Activated T-cell treated with anti-CD3 and anti-CD28 coated beads, Interleukin-2, amount 50 U/mL, for 4 hours (primary cell): ENCODE measurements at places on chromosomes 7 and 10. TPM values are rescaled to one million over a fixed set of nuclear protein-coding genes. Genes with fewer than 3 reads are reported as not detected.
A peak's percentile ranks its signal among the peaks of the same experiment; 100 is the strongest.

DNA sequence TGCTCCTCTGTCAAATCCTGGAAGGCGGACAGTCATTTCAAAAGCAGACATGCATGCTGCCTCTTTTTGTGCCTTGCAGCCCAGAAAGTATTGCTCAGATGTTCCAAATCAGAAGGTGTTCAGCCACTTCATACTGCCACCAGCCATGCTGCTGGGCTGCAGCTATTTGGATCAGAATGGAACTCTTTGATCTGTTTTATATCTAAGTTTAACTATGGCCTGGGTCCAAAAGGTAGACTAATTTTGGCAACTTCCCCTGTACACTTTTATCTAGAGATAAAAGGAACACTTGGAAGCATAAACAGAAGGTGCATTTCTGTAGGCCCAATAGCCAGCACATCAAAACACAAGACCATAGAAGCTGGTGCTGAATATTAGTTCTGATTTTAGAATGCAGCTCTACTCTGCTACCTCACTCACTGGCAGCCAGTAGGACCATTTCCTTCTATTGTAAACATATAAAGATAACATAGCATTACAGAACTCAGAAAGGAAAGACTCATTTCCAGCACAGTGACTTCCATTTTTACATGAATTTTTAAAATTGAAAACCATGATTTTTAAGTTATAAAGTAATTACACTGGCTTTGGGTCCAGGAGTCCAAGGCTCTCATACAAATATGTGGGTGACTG, 143.1 kb upstream of the CAV2 start:
- DNase-seq = no peak

DNA sequence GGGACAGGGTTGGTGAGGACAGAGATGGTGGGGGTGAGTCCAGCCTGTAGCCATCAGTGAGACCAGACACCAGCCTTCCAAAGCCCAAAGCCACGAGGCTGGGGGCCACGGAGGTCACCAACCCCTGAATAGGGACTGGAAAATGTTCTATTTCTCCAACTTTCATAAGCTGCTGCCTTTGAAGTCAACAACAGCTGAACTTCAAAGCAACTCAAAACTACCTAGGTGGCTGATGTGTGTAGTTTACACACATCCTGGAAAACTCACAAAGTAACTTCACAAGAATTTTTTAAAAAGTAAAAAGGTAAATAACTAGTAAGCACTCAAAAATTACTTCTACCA, 88.8 kb downstream of the CHST15 start:
- DNase-seq = no peak

- peak; percentile 49 for DNase-seq
These were observed 167.1 kb upstream of the ADO start for GRCh38 chr10:62637249-62638061.

- DNase-seq = no peak
These were observed 86.2 kb downstream of the SLC16A9 start for GRCh38 chr10:59623133-59624121.

DNA sequence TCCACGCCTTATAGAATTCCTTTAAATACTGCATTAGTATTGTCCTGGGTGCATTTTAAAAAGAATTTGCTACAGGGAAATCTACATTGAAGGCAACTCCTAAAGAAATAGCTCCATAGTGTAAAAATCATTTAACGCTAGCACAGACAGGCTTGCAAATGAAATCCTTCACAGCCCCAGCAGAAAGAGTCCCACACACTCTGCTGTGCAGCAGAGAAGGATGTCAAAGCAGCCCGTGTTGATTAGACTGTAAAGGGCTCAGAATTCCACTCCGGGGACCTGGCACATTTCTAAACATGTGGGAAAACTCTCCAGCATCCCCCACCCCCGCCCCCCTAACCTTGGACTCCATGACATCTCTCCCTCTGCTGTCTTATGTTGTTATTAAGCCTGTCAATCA, 176.8 kb downstream of the CALN1 start:
- DNase-seq = no peak

DNA sequence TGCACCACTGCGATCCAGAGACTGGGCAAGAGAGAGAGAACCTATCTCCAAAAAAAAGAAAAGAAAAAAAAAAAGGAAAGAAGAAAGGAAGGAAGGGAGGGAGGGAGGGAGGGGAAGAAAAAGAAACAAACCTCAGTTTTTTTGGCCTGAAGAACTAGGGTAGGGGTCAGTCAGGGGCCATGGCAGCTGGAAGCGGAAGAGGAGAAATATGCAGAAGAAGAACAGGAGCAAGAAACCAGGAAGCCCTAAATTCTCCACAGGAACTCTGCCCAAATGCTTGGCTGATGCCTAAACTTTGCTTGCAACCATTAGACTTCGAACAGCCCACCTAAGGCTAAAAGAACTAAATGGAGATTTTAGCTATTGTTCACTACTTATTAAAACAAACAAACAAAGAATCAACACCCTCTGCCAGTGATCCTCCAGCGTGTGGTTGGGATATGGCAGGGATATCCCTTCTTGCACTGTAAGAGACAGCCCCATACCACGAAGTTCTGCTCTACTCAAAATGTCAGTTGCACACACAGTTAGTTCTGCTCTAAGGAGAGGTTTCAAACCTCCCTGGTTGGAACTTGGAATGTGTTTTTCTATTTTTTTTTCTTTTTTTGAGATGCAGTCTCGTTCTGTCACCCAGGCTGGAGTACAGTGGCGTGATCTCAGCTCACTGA, 139.5 kb downstream of the FAM107B start:
- no peak for DNase-seq

GRCh38 chr7:96901822-96902445, 103.4 kb upstream of the DLX6 start:
- DNase-seq = no peak

DNA sequence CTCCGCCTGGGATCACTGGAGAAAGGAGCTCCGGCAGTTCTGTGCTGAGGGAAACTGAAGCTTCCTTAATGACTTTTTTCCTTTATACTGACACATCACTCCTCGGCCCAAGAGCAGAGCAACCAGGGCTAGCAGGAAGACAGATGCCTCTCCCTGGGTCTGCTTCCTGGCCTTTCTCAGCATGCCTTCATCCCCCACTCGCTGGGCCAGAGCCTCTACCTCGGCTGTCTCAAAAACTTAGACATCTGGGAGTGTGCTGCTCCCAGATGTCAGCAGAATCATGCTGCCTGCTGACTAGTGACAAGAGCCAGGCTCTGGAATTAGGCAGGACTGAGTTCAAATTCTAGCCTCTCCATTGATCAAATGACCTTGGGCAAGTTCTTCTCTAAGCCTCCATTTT, 24.4 kb upstream of the LRRC4 start:
- no peak for DNase-seq

GRCh38 chr10:132455986-132456847, 59.2 kb downstream of the PWWP2B start:
- DNase-seq = no peak

- DNase-seq = no peak
These were observed 134.3 kb upstream of the PDE1C start for GRCh38 chr7:32204361-32205018.

GRCh38 chr7:129351320-129351719, 82.9 kb upstream of the STRIP2 start:
- no peak for DNase-seq

- no peak for DNase-seq
These were observed 116.9 kb downstream of the CDCA7L start for GRCh38 chr7:21828841-21829240.

The SFTPA1 gene
- total RNA-seq = 3.1 TPM

The CRYGN gene
- not detected for total RNA-seq

- DNase-seq = no peak
These were observed 90.2 kb upstream of the GNA12 start for GRCh38 chr7:2934211-2934731.

- no peak for DNase-seq
These were observed 30.5 kb upstream of the ZC3HAV1L start for GRCh38 chr7:139066315-139066714.

GRCh38 chr7:149196705-149197171, 1.4 kb downstream of the ZNF282 start:
- DNase-seq = no peak

The SORBS1 gene
- total RNA-seq = 0.32 TPM

The CLDN4 gene
- 0.56 TPM for total RNA-seq

- DNase-seq = no peak
These were observed 11.3 kb downstream of the SPAM1 start for GRCh38 chr7:123936388-123936787.

GRCh38 chr7:111954474-111955381, 251.5 kb downstream of the DOCK4 start:
- no peak for DNase-seq

The ASB10 gene
- not detected for total RNA-seq

DNA sequence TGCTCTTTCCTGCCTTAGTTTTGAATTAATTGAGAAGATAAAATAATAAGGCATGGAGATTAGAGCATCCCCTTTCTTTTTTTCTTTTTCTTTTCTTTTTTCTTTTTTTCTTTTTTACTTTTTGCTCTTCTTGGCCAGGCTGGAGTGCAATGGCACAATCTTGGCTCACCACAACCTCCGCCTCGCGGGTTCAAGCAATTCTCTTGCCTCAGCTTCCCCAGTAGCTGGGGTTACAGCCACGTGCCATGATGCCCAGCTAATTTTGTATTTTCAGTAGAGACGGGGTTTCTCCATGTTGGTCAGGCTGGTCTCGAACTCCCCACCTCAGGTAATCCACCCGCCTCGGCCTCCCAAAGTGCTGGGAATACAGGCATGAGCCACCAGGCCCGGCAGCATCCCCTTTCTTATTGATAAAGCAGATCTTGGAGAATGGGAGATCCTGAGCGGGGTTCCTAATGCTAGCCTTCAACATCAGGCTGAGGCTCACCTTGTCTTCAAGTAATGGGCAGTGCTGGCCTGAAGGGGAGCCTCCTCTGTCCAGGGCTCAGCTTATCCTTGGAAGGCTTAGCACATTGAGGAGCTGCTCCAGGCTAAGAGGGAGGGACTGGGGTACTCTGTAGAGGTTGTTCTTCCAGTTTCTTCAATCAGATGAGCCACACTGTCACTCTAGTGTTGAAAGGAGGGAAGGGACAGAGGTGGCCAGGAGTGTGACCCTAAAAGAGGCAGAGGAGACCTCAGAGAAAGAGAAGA, 27.9 kb downstream of the GSTO2 start:
- DNase-seq = no peak

DNA sequence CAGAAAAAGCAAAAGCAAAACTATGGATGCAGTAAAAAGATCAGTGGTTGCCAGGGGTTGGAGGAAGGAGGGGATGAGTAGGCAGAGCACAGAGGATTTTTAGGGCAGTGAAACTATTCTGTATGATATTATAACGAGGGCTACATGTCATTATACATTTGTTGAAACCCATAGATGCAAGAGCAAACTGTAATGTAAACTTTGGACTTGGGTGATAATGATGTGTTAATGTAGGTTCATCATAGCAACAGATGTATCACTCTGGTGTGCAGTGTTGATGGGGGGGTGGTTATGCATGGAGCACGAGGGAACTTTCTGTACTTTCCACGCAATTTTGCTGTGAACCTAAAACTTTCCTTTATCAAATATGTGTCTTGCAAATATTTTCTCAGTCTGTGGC, 23.2 kb downstream of the SLK start:
- no peak for DNase-seq

DNA sequence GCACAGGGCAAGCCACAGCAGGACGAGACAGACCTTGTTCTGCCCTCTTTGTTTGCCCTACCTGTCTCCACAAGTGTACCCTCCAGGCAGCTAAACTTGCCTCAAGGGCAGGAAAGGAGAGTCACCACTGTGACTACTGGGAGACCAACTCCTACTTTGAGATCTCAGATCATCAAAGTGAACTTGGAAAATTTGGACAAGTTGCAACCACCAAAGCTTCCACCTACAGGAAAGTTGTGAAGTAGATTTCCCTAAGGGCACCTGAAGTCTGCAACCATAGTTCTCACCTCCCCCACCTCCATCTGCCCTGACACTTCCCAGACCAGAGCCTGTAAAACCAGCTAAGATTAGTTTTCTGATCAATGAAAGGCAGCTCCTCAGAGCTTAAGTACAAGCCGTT, 2.5 kb upstream of the WDR91 start:
- DNase-seq = no peak

GRCh38 chr10:61903928-61904344, 2.4 kb downstream of the ARID5B start:
- no peak for DNase-seq

GRCh38 chr7:116500078-116500853, 728 bp downstream of the CAV2 start:
- no peak for DNase-seq

DNA sequence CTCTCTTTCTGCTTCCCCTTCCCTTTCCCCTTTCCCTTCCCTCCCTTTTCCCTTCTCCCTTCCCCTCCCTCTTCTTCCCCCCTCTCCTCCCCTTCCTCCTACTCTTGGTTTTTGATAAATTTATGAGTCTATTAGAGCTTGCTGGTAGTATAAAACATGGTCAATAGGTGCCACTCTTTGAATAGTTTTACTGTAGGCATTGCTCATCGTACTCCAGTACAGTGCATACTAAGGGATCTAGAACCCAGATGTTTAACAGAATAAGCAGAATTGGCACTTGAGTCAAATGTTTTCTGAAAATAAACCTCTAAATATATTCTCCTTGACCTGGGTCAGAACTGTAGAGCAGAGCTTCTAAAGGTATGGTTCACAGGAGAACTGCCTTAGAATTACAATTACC, 126.7 kb downstream of the SORCS3 start:
- DNase-seq = no peak

DNA sequence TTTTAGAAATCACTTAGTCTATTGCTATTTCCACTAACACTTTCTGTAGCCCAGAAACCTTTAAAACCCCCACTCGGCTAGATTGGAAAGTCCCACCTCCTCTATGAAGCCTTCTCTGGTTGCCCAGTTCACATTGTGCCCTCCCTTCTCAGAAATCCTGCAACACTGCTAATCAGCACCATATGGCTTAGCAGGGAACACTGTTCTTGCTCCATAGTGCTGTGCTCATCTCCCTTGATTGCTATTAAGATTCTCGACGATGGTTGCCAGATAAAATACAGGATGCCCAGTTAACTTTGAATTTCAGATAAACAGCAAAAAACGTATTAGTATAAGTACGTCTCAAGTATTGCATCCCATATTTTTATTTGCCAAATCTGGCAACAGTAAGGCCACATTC, 40.1 kb upstream of the XPNPEP1 start:
- DNase-seq = no peak

DNA sequence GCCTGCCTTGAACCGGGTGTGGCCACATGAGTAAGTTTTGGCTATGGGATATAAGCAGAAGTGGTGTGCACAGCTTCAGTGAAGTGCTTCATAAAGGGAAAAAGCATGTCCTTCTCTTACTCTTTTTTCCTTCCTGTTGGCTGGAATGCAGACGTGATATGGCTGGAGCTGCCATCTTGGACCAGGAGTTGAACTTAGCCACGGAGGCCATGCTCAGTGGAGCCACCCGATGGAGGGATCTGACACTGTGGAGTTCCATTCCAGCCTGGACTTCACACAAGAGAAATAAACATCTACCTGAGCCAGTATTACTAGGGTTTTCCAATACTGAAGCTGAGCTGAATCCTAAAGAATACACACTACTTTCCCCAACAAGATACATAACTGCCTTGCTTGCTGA, 52.3 kb downstream of the CCDC3 start:
- no peak for DNase-seq

The VAX1 gene
- not detected for total RNA-seq
